ENCODE measurements at places on chromosomes 1 and 21. TPM values are rescaled to one million over a fixed set of nuclear protein-coding genes. Genes with fewer than 3 reads are reported as not detected.

TENT5C gene
- total RNA-seq: 19.8 TPM

SPRR1B gene
- not detected for total RNA-seq

CAPN8 gene
- total RNA-seq: 4.1 TPM

SPATA21 gene
- total RNA-seq: not detected

All from Caco-2 (cell line).